ENCODE measurements at places on chromosomes 4 and X.

GRCh38 chrX:151019856-151020255, 36.7 kb downstream of the HMGB3 start:
- no peak for DNase-seq

- no peak for DNase-seq
Observed at GRCh38 chr4:155974996-155975395, 21.3 kb upstream of the CTSO start.

GRCh38 chr4:22348410-22348809, 167.5 kb downstream of the ADGRA3 start:
- DNase-seq, result no peak

DNA sequence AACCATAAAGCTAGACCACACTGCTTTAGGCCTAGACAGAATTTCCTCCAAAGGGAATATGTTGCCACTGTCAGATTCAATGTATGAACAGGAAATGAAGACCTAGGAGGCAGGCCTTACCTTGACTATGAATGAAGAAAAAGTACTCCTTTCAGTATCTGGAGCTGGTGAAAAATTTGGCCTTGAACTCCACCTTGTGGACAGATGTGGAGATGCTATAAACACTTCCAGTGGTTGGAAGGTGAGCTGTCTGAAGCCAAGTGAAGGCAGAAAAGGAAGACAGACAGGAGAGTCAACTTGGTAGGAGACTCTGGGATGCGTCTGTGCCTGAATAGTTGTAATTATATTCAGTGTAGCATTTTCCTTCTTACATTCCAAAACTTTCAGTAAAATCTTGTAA, 17.2 kb downstream of the SPIN3 start:
- peak; percentile 44 for DNase-seq

DNA sequence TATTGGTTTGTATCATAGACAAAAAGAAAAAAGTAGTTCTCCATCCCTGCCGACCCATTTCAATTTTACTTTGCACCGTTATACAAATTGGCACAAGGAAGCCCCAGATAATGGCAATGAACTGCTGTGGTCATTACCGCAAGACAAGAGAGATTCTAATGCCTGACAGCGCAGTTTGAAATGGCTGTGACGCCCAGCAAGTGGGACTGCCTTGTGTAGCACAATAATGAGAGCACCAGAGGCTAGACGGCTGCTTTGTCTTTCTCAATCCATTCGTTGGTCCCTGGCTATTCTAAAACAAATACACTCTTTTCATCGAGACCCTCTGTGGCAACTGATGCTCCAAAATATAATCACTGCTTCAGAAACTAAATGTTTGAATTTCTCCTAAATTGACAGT, 192.4 kb upstream of the NEIL3 start:
- peak; percentile 79 for DNase-seq
